Activated naive CD4-positive, alpha-beta T cell treated with Interleukin-2 at 50 U/mL for 16 hours (primary cell): ENCODE measurements at places on chromosomes 7 and 10.
A peak's percentile ranks its signal among the peaks of the same experiment; 100 is the strongest.

DNA sequence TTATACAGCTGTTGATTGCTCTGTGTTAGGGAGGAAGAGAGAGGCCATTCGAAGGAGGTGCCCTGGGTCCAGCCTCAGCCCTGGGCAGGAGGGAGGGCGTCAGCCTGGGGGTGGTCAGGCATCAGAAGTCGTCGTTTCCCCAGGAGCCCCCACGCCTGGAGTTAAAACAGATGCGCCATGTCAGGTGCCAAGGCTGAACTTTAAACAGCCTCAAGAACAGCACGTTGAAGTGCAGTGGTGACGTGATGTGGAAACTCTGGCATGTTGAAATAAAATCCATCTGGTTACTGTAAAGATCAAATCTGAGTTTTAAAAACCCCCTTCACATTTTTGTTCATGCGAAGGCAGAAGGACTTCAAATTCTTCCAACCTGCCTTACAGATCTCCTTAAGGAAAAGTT is 128.4 kb upstream of the PPP2R2D start:
- no peak for DNase-seq

DNA sequence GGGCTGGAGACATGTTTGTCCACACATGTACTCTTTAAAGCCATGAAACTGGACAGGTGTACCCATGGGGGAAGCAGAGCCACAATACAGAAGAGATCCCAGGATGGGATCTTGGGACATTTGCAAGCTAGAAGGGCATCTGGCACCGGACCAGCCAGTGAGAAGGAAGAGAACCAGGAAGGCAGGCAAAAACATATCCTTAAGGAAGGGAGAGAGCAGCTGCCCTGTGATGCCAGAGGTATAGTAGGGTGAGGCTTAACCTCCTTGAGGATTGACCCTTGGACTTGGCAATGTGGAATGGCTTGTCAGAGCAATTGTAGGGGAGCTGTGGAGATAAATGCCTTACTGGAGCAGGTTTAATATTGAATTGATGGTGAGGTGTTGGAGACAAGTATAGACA is 17.9 kb upstream of the SUV39H2 start:
- DNase-seq, result no peak

GRCh38 chr10:18472977-18473376 is 178.4 kb downstream of the NSUN6 start:
- no peak for DNase-seq

DNA sequence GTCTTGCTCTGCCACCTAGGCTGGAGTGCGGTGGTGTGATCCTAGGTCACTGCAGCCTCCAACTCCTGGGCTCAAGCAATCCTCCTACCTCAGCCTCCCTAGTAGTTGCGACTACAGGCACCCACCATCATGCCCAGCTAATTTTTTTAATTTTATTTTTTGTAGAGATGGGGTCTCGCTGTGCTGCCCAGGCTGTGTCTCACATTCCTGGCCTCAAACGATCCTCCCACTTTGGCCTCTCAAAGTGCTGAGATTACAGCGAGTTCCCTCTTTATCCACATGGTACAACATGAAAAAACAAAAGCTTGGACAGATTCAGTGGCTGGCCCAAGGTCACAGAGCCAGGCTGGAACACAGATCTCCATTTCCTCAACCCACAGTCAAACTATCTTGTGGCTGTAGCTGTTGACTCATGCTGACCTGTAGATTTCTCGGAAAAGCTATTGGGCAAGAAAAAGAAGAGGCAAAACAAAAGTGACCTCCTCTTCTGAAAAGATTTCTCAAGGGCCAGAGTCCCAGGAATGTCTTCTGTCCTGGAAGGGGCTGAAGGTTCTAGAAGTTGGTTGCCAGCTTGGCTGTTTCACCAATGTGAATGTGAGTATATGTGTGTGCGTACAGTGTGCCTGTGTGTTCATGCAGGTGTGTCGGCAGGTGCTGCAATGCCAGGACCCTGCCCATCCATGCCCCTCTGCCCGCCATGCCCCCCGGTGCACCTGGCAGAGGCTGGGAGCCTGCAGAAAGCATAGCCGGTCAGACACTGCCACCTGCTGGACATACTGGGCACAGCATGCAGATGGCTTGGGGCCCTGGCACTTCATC is 28.4 kb downstream of the TMEM130 start:
- DNase-seq, result peak; percentile 75

- DNase-seq, result no peak
Observed at GRCh38 chr10:126839094-126839761, 66.0 kb upstream of the DOCK1 start.

- DNase-seq, result no peak
Observed at GRCh38 chr10:93392121-93392520, 90.0 kb downstream of the MYOF start.

- DNase-seq, result no peak
Observed at GRCh38 chr10:24718031-24718855, 5.4 kb downstream of the ARHGAP21 start.

GRCh38 chr7:55052741-55053427 is 34.1 kb downstream of the EGFR start:
- DNase-seq, result no peak

- no peak for DNase-seq
Observed at GRCh38 chr10:107814865-107815487, 650.5 kb upstream of the SORCS1 start.

DNA sequence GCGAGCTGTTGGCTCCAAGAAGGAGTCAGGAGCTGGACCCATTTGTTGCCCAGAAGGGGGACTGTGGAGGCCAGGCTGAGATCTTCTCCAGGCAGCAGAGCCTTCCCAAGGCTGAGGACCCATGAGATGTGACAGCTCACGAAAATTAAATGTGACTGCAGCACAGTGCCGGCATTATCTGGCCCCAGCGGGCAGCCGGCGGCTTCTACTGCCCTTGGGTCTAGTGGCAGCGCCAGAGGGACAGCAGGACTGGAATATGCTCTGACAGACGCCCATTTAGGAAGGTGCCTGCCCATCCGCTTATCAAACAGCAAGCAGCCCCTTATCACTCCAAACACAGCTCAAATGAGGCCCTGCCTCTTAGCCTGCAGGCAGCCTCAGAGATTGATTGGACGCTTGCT is 122.9 kb upstream of the LYZL2 start:
- DNase-seq, result no peak

GRCh38 chr7:106896231-106896630 is 31.1 kb downstream of the PIK3CG start:
- no peak for DNase-seq

DNA sequence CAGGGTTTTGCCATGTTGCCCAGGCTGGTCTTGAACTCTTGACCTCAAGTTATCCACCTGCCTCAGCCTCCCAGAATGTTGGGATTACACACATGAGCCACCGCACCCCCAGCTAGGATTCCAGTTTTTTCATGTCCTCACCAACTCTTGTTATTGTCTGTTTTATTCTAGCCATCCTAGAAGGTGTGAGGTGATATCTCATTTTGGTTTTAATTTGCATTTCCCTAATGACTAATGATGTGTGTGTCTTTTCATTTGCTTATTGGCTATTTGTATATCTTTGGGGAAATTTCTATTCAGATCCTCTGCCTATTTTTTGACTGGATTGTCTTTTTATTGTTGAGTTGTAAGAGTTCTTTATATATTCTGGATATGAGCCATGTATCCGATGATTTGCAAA is 59.2 kb upstream of the ZMIZ2 start:
- DNase-seq, result no peak

GRCh38 chr7:86012971-86013370 is 630.7 kb upstream of the GRM3 start:
- no peak for DNase-seq

DNA sequence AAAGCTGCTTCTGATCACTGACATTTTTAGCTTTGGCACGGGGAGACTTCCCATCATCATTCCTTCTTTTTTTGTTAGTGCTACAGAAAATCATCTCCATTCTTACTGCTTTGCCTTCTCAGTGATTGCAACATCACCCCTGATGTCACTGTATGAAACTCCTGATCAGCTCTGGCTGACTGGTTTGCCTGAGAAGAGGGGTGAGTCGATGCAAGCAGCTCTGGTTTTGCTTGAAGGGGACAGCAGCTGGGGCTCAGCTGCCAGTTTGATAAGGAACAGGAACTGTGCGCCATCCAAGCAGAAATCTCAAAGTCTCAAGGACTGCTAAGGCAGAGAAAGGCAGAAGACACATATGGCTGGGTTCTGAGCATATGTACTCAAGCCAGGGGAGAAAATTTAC is 808.5 kb upstream of the CELF2 start:
- DNase-seq, result no peak

- DNase-seq, result no peak
Observed at GRCh38 chr7:142690554-142691182, 58.6 kb upstream of the PRSS1 start.

GRCh38 chr7:76293407-76293901 is 9.0 kb upstream of the HSPB1 start:
- no peak for DNase-seq

DNA sequence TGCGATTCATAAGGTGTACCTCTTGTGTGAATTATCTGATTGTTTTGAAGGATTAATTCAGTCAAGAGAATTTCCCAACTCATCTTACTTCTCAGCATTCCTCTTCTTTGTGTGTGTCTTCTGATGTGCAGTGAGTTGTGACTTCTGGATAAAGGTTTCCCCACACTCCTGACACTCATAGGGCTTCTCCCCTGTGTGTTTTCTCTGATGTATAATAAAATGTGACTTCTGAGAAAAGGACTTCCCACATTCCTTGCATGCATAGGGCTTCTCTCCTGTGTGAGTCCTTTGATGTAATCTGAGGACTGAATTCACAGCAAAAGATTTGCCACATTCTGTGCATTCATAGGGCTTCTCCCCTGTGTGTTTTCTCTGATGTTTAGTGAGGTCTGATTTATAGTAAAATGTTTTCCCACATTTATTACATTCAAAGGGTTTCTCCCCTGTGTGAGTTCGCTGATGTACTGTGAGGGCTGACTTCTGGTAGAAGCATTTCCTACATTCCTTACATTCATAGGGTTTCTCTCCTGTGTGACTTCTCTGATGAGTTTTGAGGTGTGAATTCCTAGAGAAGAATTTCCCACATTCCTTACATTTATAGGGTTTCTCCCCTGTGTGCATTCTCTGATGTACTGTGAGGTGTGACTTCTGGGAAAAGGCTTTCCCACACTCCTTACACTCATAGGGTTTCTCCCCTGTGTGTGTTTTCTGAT is 24.2 kb downstream of the ZNF25 start:
- DNase-seq, result no peak

DNA sequence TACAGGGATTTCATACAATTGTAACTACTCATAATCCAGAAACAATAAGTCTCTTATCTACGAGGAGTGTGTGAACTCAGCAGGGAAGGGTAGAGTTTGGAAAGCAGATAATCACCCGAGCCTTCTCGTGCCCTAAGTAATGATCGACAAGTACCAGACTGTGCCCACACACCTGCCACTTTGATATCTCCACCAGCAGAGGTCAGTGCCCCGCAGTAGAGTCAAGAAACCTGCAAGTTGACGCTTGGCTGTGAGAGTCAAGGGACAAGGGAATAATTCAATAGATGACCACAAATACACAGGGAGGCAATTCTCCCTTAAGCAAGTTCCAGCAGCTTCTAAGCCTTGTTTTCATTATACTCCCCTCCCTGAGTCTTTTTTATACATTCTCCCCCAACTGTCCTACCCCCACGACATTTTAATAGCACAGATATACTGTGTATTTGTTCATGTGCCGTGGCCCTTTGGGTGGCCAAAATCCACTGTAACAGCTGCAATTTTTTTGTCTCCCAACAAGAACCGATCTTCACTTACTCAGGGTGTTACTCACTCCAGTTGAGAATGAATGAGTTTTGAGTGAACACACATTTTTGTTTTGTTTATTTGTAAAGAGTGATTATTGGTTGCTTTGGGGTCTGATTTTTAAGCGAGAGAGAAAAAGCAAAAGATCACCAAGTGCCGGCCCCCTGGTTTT is 106.9 kb upstream of the RHEB start:
- DNase-seq, result peak; percentile 14

DNA sequence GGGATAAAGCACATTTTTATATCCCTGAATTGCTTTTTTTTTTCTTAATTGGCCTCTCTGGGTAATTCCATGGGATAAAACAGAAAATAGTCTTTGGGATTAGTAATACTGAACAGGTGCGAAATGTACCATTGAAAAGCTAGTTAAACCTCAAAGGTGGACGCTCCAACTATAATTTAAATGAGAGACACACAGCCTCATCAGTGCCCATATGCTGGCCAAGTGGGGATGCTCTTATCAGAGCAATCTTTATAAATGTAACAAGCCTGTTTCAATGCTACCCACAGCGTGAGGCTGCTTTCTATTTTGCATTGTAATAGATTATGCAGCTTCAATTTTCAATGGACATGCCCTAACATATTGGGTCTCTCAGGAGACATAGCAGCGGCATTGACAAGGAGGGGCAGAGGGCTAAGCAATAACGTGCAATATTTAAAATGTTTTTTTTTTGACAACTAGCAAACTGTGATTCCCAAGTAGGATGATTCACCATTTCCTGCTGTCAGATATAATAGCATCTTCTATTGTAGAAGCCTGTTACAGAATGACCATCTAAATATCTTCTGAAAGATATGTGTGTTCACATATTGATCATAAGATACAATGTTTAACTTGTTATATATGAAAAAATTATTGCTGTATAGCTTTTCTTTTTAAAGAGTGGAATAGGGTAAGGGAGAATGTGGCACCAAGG is 91.3 kb upstream of the BET1 start:
- DNase-seq, result no peak

- DNase-seq, result no peak
Observed at GRCh38 chr10:6987536-6987945, 407.5 kb upstream of the PRKCQ start.

- DNase-seq, result no peak
Observed at GRCh38 chr10:123379156-123379555, 225.0 kb downstream of the BUB3 start.

- no peak for DNase-seq
Observed at GRCh38 chr10:119216127-119216526, 8.8 kb downstream of the GRK5 start.

DNA sequence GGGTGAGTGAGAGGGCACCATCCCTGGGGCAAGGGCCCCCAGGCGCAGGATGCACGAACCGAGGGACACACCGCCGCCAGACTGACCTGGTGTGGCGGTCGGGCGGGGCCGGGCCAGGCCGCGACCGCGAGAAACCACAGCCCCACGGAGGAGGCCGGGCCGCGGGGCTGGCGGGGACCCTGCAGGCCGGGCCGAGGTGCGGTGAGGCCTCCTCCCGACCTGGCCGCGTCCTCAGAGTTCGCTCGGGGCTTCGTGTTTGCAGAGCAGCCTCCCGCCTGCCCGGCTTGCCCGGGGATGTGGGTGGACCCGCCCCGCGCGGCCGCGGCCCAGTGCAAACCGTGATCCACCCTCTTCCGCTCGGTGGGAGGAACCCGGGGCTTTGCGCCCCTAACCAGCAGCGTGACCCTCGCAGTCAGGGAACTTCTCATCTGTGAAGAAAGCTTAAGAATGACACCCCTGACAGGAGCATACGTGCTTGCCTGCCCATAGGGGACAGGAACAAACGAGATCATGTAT is 20.6 kb upstream of the HOXA13 start:
- no peak for DNase-seq

DNA sequence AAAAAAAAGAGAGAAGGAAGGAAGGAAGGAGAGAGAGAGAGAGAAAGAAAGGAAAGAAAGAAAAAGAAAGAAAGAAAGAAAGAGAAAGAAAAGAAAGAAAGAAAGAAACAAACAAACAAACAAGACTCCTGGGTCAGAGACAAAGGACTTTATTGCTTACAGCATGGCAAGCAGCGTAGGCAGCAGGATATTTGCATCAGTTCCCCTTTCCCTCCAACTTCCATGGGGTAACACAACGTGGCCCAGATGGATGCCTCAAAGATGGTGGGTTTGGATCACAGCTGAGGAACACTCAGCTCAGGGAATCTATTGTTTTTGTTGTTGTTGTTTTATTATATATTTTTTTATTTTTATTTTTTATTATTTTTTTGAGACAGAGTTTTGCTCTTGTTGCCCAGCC is 128.5 kb upstream of the VKORC1L1 start:
- DNase-seq, result no peak

GRCh38 chr10:34295142-34295548 is 520.0 kb downstream of the PARD3 start:
- DNase-seq, result no peak
